ENCODE measurements at places on chromosomes 12 and 14.

- DNase-seq = no peak
Observed at GRCh38 chr14:63632932-63633514, 8.6 kb downstream of the WDR89 start.

DNA sequence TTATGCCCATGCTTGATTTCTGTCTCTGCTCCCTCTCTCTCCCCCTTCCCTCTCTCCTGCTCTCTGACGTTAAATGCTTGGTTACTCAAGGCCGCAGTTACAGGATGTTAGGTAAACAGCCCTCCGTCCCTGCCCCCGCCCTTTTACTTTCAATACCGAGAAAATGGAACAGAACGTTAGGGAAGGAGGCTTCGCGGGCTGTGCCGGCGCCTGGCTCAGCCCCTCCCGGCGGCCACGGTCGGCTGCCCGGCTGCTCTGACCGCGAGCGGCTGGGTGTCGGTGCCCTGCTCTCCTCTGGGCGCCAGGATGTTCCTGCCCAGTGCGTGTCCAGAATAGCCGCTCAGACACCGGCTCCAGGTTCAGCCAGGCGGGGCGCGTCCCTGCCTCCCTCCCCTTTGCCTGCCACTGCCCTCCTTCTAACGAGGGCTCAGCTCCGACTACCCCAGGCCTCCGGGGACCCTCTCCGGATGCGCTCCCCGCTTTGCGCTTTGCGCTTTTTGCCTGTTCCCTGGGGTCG, 166.1 kb downstream of the ADCK1 start:
- DNase-seq = no peak

GRCh38 chr14:87630846-87631245, 362.1 kb downstream of the GALC start:
- DNase-seq = peak; percentile 83

GRCh38 chr12:48696626-48697025, 14.6 kb upstream of the KANSL2 start:
- no peak for DNase-seq

DNA sequence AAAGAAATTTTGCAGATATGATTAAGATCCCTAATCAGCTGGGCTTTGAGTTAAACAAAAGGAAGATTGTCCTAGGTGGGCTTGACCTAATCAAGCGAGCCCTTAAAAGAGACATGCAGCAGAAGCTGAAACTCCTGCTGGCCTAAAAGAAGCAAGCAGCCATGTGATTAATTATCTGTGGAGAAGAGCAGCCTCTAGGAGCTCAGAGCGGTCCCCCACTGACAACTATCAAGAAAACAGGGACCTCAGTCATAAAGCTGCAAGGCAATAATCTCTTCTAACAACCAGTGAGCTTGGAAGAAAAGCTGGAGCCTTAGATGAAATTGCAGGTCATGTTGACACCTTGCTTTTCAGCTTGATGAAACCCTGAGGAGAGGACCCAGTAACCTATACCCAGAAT, 288.9 kb upstream of the CLEC14A start:
- DNase-seq = no peak

DNA sequence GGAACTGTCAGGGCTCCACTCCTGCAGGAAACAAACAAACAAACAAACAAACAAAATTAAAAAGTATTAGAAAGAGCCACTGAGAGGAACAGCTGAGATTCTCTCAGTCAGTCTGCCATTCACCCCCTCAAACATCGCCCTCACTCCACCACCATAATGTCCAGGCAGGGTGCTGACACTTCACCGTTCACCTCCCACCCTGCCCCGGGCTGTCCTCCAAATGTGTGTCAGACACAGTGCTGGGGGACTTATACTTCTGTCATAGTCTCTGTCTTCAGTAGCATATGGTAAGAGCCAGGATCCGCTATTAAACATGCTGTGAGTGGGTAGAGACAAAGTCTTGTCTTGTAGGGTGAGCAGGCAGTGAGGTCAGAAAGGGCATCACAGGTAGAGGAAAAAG, 28.3 kb downstream of the KRT18 start:
- DNase-seq = no peak

- no peak for DNase-seq
Observed at GRCh38 chr12:82554529-82554928, 132.2 kb upstream of the TMTC2 start.

GRCh38 chr12:21662122-21662792, 4.6 kb upstream of the LDHB start:
- DNase-seq = no peak
